ENCODE measurements at places on chromosomes 1 and 21.

- no peaks in the 10 kb centered on the region for H3K36me3 ChIP-seq
- no peak overlapping the region for H3K27ac ChIP-seq
- DNase-seq, result no peak
- H3K4me3 ChIP-seq, result no peak overlapping the region
- H3K27me3 ChIP-seq, result no peaks in the 10 kb centered on the region
- no peaks in the 10 kb centered on the region for H3K4me1 ChIP-seq
These were observed 52.5 kb upstream of the KCNA3 start for GRCh38 chr1:110727246-110727645.

- no peak for DNase-seq
- no peaks in the 10 kb centered on the region for H3K36me3 ChIP-seq
- H3K27me3 ChIP-seq, result no peaks in the 10 kb centered on the region
- H3K4me1 ChIP-seq, result peaks cover 15% of the 10 kb centered on the region
- peak overlapping the region; percentile 61 for H3K27ac ChIP-seq
These were observed 4.5 kb upstream of the SRSF10 start for GRCh38 chr1:23984417-23985186.

GRCh38 chr1:8985915-8986813 is 40.1 kb downstream of the SLC2A7 start:
- no peaks in the 10 kb centered on the region for H3K27me3 ChIP-seq
- DNase-seq, result peak; percentile 57
- peak overlapping the region; percentile 58 for H3K27ac ChIP-seq
- peaks cover 11% of the 10 kb centered on the region for H3K4me1 ChIP-seq
- peak overlapping the region; percentile 2 for H3K4me3 ChIP-seq

GRCh38 chr21:34912022-34912945 is 136.8 kb downstream of the RUNX1 start:
- DNase-seq, result no peak
- no peaks in the 10 kb centered on the region for H3K27me3 ChIP-seq
- H3K27ac ChIP-seq, result no peak overlapping the region
- no peaks in the 10 kb centered on the region for H3K36me3 ChIP-seq
- H3K4me3 ChIP-seq, result no peak overlapping the region
- no peaks in the 10 kb centered on the region for H3K4me1 ChIP-seq

DNA sequence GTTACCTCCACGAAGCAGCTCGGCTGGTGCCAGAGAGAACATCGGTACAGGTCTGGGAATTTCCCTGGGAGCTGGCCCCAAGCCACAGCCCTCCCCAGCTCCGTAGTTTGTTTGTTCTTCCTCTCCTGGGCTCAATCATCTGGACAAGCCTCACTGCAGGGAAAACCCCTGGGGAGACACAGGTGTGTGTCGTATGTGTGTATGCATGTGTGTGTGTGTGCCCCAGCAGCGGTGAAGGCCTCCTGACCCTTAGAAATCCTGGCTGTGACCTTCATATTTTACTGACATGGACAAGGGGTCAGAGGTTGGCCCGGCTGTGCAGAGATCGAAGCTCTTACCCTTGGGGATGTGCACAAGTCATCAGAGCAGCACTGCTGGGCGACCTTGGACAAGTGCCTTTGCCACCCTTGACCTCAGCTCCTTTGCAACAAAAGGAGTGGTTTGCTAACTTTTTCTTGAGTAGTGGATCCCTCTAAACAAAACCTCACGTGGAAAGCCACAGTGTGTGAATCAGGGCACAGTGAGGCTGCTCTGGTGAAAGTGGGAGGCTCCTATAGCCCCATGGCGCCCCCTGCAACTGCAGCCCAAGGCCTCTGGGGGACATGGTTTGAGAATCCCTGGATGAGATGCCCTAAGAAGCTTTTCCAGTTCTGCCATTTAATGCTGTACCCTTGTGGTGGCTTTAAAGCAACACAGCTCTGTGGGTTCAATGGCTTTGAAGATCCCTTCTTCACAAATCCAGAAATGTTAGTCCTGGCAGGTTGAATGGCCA is 12.3 kb upstream of the IL22RA1 start:
- H3K27me3 ChIP-seq, result peaks cover 2% of the 10 kb centered on the region
- no peak for DNase-seq
- no peaks in the 10 kb centered on the region for H3K36me3 ChIP-seq
- H3K4me1 ChIP-seq, result peaks cover 6% of the 10 kb centered on the region
- no peak overlapping the region for H3K4me3 ChIP-seq
- H3K27ac ChIP-seq, result no peak overlapping the region

GRCh38 chr1:115337633-115338456 is at the start of gene NGF:
Gene NGF, minus strand, starts transcription at chr1:115338249. Its CDS starts 51,454 bp downstream, at chr1:115286795.
- no peak for DNase-seq
- H3K4me3 ChIP-seq, result peak within 1 kb of the TSS; percentile 88
- H3K4me1 ChIP-seq, result peaks cover 14% of the 10 kb centered on the region
- no peaks in the 10 kb centered on the region for H3K27me3 ChIP-seq

- no peak overlapping the region for H3K27ac ChIP-seq
- no peaks in the 10 kb centered on the region for H3K36me3 ChIP-seq
- H3K27me3 ChIP-seq, result no peaks in the 10 kb centered on the region
- H3K4me3 ChIP-seq, result no peak overlapping the region
These were observed 25.6 kb downstream of the ALPL start for GRCh38 chr1:21534674-21535378.

DNA sequence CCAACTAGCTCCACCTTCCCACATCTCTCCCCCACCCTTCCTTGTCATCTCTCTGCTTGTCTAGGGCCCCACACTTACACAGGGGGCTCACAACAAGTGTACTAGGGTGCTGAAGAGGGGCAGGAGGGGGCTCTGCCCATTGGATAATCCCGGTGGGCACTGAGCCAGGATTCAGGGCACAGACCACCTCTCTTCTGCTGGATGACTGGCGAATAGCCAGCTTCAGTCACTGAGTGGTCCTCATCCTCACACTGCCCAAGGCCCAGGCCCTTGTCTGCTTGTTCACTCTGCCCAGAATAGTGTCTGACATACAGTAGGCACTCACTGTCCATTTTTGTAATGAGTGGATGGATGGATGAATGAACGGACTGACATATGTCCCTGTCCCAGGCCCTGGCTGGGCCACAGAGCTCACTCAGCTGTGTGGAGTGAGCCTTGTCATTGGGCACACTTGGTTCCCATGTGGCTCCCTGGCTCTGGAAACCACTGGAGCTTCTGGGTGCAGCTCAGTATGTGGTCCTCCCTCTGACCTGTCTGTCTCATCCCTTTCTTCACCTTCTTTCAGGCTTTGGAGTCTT is 36.6 kb downstream of the FOXO6 start:
- H3K27ac ChIP-seq, result no peak overlapping the region
- H3K36me3 ChIP-seq, result no peaks in the 10 kb centered on the region
- no peak for DNase-seq
- H3K4me1 ChIP-seq, result no peaks in the 10 kb centered on the region

GRCh38 chr1:153261281-153262069 is 2.0 kb downstream of the LORICRIN start:
- peaks cover 15% of the 10 kb centered on the region for H3K27me3 ChIP-seq
- no peak for DNase-seq
- H3K36me3 ChIP-seq, result no peaks in the 10 kb centered on the region
- no peaks in the 10 kb centered on the region for H3K4me1 ChIP-seq
- peak overlapping the region; percentile 71 for H3K4me3 ChIP-seq
- H3K27ac ChIP-seq, result no peak overlapping the region

GRCh38 chr1:6477039-6477820 is 11.3 kb upstream of the TNFRSF25 start:
- no peaks in the 10 kb centered on the region for H3K27me3 ChIP-seq
- H3K4me1 ChIP-seq, result no peaks in the 10 kb centered on the region
- no peak overlapping the region for H3K4me3 ChIP-seq
- H3K27ac ChIP-seq, result no peak overlapping the region

- no peak overlapping the region for H3K4me3 ChIP-seq
- H3K4me1 ChIP-seq, result no peaks in the 10 kb centered on the region
- H3K36me3 ChIP-seq, result no peaks in the 10 kb centered on the region
- DNase-seq, result no peak
- no peaks in the 10 kb centered on the region for H3K27me3 ChIP-seq
These were observed 266.9 kb downstream of the PTPRU start for GRCh38 chr1:29502911-29503840.

GRCh38 chr1:223609977-223610376 is 55.5 kb downstream of the CAPN8 start:
- H3K27me3 ChIP-seq, result no peaks in the 10 kb centered on the region
- DNase-seq, result no peak
- no peaks in the 10 kb centered on the region for H3K36me3 ChIP-seq
- no peak overlapping the region for H3K27ac ChIP-seq

- peaks cover 26% of the 10 kb centered on the region for H3K4me1 ChIP-seq
- H3K4me3 ChIP-seq, result no peak overlapping the region
- H3K27ac ChIP-seq, result no peak overlapping the region
These were observed 3.7 kb downstream of the TRIM46 start for GRCh38 chr1:155177192-155177917.

GRCh38 chr1:246394121-246394520 is 113.0 kb downstream of the SMYD3 start:
- no peaks in the 10 kb centered on the region for H3K27me3 ChIP-seq
- DNase-seq, result no peak
- no peak overlapping the region for H3K4me3 ChIP-seq
- H3K36me3 ChIP-seq, result no peaks in the 10 kb centered on the region
- H3K27ac ChIP-seq, result no peak overlapping the region
- H3K4me1 ChIP-seq, result no peaks in the 10 kb centered on the region

DNA sequence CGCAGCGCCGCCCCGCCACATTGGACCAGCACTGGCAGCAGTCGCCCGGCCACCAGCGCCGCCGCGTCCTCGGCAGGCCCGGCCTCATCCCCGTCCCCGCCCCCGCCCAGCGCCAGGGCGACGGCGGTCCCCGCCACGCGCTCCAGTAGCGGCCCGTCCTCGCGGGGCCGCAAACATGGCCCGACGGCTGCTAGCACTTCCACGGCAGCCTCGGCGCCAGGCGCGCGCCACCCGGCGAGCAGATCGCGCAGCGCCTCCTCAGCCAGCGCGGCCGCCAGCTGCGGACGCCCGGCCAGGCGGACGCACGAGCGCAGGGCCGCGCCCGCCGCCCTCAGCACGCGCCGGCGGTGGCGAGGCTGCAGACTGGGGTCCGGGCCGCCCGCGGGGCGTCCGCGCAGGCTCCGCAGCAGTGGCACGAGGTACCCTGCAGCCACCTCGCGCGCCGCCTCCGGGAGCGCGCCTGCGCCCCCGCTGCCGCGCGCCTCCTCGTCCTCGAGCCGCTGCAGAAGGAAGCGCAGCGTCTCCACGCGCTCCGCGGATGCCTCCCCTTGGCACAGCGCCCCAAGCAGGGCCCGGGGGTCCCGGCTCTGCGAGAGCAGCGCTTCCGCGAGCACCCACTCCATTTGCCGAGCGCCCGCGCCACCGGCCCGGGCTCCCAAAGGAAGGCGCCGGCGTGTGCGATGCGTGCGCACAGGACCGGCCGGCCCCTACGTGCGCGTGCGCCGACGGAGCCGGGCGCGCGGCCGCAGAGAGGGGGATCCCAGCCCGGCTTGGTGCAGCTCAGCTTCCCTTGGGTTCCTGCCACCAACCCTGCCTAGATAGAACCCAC is at the start of gene TARBP1:
TSS of gene TARBP1 (minus strand) at position 699 of the 829 bp plus-strand sequence. CDS start at position 623, 76 bp downstream.
- peaks cover 6% of the 10 kb centered on the region for H3K4me1 ChIP-seq
- H3K4me3 ChIP-seq, result peak within 1 kb of the TSS; percentile 83

DNA sequence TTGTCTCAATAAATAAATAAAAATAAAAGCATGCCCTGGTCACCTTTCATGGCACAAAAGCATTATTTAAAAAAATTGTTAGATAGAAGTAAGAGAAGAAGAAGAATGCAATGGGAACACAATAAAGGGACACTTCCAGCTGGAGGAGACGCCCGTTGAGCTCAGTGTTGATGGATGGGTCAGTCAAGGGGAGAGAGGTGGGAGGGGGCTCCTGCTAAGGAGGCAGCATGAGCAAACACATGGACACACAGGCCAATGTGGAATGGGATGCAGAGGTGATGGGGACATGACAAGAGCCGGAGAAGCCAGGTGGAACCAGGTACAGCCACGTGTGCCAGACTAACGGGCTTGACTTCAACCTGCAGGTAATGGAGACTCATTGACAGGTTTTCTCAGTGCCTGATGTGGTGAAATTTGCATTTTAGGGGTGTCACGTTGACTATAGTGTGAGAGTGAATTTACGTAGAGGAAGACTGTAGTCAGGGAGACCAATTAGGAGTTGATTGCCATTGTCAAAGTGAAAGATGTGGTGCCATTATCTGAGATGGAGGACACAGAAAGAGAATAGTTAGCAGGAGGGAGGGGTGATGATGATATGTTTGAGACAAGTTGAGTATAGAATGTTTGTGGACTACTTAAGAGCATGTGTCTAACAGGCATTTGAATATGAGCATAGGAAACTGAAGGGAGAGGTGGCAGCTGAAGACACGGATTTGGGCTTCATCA is 48.7 kb upstream of the ATP2B4 start:
- DNase-seq, result no peak
- H3K4me1 ChIP-seq, result peaks cover under 1% of the 10 kb centered on the region
- no peak overlapping the region for H3K4me3 ChIP-seq

DNA sequence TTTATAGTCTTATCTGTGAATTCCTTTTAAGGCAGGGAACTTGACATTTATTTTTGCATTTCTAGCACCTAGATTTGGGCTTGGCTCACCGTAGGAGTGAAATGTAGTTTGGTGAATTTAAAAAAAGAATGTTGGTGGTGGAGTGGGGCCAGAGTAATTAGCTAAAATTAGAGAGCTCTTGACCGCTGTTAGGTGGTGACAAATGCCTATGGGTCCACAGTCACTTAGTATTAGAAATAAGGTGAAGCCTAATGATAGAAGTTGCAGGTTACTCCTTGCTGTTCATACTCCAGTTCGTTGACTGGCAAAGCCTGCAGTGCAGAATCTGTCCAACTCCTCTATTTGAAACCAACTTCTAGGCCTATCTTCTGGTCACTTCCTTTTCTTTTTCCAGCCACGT is 318.8 kb upstream of the NRIP1 start:
- no peaks in the 10 kb centered on the region for H3K27me3 ChIP-seq
- no peaks in the 10 kb centered on the region for H3K4me1 ChIP-seq
- DNase-seq, result no peak
- no peaks in the 10 kb centered on the region for H3K36me3 ChIP-seq
- no peak overlapping the region for H3K4me3 ChIP-seq
- H3K27ac ChIP-seq, result no peak overlapping the region

GRCh38 chr1:228144993-228145343 is 4.8 kb upstream of the GJC2 start:
- H3K36me3 ChIP-seq, result peaks cover 13% of the 10 kb centered on the region
- peaks cover 56% of the 10 kb centered on the region for H3K4me1 ChIP-seq
- no peak overlapping the region for H3K4me3 ChIP-seq
- no peak for DNase-seq
- H3K27ac ChIP-seq, result no peak overlapping the region

DNA sequence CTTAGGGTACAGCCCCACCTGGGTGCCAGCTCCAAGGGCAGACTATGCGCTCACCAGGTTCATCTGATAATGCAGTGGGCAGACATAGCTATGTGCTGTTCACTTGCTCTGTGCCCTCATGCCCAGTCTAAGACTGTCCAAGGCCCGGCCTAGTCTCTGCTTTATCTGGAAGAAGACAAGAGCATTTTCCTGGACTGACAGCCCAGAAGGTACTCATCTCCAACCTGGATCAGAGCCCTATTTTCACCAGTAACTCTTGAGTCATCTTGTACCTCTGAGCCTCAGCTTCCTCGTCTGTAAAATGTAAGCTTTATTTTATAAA is 28.5 kb upstream of the LRRC8C start:
- no peaks in the 10 kb centered on the region for H3K27me3 ChIP-seq
- H3K27ac ChIP-seq, result no peak overlapping the region
- no peak for DNase-seq
- H3K4me1 ChIP-seq, result no peaks in the 10 kb centered on the region
